ENCODE measurements at places on chromosomes 13 and 19.

GRCh38 chr13:38685974-38686576 lies 802 bp upstream of the FREM2 start:
- no peak for DNase-seq

DNA sequence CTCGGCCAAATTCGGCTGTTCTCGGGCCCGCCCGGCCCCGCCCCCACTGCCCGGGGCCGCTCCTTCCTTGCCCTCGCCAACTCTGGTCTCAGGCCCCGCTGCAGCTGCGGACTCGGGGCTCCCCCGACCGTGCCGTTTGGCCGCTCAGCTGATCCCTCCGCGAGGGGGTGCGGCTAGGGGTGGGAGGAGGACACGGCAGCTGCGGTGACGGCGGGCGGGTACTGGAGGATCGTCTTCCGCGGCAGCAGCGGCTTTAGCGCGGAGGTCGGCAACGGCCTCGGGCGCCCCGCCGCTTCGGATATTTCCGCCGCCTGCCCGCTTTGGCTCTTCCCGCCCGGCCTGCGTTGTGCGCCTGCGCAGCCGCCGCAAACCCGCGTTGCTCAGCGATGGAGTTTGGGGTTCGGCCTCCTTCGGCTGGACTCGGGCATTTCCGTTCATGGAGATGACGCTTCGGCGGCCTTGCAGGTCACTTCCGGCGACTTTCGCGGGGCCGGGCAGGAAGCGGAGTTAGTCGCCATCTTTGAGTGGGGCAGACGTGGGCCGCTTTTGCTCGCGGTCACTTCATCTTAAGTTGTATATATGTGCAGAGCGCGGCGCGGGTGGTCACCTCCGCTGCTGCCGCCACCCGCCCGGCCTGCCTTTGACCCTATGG lies 338 bp upstream of the UBE2M start:
- peak; percentile 100 for DNase-seq

- no peak for DNase-seq
Observed at GRCh38 chr19:34461375-34462100, 20.0 kb upstream of the WTIP start.

DNA sequence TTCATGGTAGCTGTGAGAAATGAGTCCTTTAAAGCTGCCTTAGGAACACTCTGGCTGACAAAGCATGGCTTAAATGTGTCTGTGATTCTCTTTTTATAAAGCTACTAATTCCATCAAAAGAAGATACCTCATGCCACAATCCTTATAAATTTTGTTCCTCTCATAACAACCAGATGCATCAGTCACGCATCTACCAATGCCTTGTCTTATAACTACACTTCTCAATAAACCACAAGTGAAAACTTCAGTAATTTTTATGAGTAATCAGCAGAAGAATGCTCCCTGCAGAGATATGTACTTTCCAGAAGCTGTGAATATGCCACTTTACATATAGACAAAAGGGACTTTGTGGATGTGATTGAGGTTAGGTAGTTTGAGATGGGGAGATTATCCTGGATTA lies 147.8 kb downstream of the SUCLA2 start:
- DNase-seq, result no peak

DNA sequence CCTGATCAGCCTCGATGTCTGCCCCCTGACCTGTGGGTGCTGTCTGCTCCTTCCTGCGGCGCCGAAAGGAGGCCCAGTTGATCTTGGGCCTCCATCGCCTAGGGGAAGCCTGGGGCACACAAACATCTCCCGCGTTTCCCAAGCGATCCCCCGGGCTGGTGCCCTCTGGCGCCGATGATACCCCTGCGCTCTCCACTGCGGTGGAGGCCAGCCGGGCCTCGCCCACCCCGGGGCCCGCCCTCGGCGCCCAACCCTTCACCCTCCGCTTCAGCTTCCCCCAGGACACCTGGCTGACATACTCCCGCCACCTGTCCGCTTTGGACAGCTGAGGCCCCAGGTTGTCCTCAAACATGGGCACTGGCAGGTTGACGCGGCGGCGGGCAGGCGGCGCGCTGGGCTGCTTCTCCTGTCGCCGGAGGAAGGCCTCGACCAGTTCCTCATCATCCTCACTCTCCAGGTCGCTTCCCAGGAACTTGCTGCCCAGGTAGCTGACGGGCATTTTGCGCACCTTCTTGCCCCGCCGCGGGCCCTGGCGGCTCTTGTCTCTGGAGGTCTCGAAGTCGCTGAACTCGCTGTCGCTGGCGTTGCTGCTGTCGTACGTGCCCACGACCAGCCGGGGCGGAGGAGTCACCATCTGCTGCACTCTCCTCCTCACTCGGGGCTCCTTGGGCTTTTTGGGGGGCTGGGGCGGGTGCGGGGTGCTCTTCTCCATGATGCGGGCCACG lies 1.3 kb downstream of the CCDC8 start:
- no peak for DNase-seq

- DNase-seq, result no peak
Observed at GRCh38 chr19:34430738-34431625, 2.8 kb downstream of the UBA2 start.

DNA sequence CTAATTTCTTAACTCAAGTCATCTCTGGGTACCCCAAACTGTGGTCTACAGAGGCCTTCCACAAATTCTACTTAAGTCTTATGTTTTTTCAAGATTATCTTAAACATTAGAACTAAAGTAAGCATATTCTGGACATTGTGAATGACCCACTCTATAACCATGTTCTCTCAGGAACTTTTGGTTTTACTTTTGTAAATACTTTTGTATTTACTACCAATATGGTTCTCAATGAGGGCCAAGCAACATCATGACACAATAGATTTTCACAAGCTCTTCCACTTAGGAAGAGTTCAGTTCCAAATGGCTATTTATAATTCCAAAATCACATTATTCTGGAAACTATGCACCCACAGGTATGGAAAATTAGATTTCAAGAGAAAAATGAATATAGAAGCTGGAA lies 10.8 kb downstream of the DIAPH3 start:
- DNase-seq, result no peak

DNA sequence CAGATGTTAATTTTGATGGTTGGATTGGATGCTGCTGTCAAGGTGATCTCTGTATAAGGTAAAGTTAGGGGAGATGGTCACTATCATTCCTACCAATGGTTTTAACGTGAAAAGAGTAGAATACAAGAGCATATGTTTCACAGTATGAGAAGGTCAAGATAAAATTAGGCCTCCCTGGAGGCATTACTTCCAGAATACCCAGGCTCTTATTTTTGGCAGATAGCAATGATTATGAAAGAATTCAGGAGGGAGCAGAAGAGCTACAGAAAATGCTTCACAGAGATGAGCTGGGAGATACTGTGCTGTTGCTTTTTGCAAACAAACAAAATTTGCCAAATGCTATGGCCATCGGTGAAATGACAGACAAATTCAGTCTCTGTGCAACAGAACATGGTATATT lies 547.5 kb upstream of the SPRY2 start:
- no peak for DNase-seq

DNA sequence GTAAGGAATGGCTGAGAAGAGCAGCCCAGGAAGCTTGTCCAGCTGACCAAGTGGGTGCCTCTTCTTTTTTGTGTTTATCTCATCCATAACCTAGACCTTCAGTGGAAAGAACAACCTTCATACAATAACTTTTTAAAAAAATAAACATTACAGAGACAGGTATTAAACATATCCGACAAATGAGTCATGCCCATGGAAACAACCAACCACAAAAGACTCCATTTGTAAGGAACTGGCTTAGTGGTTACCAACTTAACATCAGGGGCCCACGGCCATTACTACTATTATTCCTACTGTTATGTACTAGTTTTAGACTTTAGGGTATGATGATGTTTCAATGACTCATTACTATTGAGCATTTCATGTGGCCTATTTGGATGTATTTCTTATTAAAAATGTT lies 191.7 kb upstream of the SERP2 start:
- DNase-seq, result no peak

- no peak for DNase-seq
Observed at GRCh38 chr19:16216744-16217670, 19.3 kb downstream of the AP1M1 start.

- no peak for DNase-seq
Observed at GRCh38 chr13:76213423-76213904, 577.3 kb downstream of the LMO7 start.

DNA sequence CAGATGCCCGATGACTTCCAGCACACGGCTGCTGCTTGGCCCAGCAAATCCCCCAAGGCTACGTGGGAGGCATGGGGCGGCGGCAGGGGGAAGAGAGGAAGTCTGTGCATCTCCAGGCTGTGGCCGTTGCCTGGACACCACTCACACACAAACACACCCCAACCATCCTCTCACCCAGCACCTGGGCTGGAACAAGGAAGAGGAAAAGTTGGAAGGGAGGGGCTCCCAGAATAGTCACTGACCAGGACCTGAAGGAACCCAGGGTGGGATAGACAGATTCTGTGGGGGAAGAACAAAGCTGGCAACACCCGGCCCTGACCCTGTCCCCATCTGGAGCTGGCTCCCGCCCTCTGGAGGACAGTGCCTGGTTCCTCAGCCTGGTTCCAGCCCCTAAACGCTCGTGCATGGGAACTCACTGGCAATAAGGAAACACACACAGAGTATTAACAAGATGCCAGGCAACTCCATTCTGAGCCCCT lies 11.2 kb downstream of the PPP6R1 start:
- no peak for DNase-seq
